Stimulated activated CD8-positive, alpha-beta memory T cell treated with anti-CD3 and anti-CD28 coated beads, Interleukin-15, amount 100 ng/mL, for 24 hours (primary cell): ENCODE measurements at places on chromosomes 3 and 15.

DNA sequence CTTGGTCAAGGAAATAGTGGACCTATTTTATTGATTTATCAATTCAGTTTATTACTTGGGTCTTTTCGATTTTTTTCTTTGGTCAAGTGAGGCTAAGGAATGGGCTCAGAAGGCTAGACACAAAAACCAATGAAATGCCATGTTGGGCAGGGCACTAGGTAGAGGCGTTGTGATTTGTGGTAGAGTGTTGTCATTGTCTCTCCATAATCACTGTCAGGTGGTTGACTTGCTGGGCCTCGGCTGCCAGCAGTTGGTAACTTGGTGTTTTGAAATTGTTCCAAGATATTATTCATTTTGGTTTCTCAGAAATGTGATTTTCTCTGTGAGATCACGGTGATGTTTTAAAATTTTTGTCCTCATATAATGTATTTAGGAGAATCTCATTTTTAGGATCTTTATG lies 173.6 kb downstream of the KLHL25 start:
- DNase-seq = no peak

- no peak for DNase-seq
Observed at GRCh38 chr3:54846119-54846518, 81.7 kb downstream of the LRTM1 start.

DNA sequence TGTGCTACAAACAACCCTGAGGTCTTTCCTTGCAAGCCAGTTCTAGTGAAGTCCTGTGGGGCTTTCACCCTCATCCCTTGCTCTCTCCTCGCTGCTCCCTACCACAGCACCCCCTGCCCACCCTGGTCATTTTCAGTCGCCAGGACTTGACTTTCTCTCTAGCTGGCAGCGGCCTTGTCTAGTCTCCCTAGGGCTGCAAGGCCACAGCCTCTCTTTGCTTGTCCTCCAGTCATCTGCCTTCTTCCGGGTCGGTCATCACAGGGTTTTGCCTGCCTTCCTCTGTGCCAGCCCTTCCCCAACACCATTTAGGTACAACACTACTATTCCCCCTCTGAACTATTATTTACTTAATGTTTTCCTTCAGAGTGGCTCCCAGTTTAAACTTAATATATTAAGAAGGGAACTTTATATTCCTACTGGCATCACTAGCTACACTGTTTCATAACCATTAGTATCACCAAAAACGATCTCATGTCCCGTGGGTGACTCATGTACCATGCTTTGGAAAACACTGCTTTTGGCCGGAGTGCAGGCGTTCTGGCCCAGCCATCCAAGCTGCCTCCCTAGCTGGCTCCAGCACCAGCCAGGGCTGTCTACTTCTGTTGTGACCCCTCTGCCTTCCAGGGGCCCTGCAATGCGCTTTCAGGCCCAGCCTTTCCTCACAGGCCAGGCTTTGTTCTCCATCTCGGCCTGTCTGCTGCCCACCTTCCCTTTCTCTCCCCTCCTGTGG lies 21.4 kb downstream of the FAH start:
- no peak for DNase-seq

DNA sequence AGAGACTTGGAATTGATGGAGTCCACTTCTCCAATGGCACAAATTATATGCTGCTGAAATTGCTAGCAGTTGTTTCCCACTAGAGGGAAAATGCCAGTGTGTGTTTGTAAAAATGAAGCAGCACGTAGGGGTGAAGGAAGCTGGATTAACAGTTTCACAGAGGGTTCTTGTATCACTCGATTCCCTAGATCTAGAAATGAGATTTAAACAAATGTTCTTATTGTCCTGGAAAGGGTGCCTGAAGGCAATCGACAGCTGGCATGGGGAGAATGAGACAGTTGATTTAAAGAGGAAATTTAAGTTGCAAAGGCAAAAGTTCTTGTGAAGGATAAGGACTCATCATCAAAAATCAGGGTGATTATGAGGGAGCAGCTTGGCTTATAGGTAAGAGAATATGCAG lies 234.8 kb upstream of the ARPP21 start:
- DNase-seq = no peak

GRCh38 chr3:193773266-193774220 lies 180.5 kb downstream of the OPA1 start:
- no peak for DNase-seq

GRCh38 chr3:46399098-46399497 lies 7.8 kb downstream of the CCR5AS start:
- DNase-seq = no peak

- no peak for DNase-seq
Observed at GRCh38 chr3:150765949-150766720, 3.2 kb upstream of the SIAH2 start.

DNA sequence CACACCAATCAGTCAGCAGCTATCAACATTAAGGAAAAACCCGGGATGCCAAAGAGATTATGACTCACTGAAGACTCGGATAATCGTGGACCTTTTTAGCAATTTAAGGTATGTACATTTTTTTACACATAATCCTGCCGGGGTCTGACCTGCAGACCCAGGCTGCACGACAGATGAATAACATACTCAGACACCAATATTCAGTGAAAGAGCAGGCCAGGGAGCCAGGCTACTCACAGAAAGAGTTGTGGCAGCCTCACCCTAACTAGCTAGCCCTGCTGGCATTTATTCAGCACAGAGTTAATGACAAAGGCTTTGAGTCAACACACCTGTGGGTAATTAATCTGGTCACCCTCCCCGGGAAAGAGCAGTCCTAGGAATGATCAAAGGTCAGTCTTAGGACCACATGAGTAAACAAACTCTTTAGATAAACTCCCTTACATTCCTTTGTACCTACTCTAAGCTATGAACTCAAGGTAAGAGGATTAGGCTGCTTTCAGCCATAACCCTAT lies 727.5 kb downstream of the TBL1XR1 start:
- DNase-seq = no peak

DNA sequence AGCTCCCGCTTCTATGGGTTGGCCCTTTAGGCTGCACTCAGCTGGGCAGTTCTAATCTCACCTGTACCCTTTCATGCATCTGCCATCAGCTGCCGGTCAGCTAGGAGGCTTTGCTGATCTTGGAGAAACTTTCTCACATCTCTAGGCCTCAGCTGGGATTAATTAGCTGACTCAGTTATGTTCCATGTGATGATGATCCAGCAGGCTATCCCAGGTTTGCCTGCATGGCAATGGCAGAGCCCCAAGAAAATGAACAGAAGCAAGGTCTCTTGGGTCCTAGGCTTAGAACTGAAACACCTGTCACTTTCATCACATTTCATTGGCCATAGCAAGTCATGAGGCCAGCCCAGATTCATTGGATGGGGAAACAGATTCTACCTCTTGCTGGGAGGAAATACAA lies 304.6 kb upstream of the TBC1D5 start:
- no peak for DNase-seq

GRCh38 chr15:62365795-62366442 lies 200.8 kb upstream of the C2CD4B start:
- DNase-seq = no peak

- DNase-seq = no peak
Observed at GRCh38 chr15:51864408-51865056, 35.1 kb downstream of the TMOD3 start.

GRCh38 chr3:60579734-60580133 lies 671.5 kb downstream of the FHIT start:
- DNase-seq = no peak

- DNase-seq = no peak
Observed at GRCh38 chr15:24752354-24752753, 76.8 kb downstream of the NPAP1 start.

DNA sequence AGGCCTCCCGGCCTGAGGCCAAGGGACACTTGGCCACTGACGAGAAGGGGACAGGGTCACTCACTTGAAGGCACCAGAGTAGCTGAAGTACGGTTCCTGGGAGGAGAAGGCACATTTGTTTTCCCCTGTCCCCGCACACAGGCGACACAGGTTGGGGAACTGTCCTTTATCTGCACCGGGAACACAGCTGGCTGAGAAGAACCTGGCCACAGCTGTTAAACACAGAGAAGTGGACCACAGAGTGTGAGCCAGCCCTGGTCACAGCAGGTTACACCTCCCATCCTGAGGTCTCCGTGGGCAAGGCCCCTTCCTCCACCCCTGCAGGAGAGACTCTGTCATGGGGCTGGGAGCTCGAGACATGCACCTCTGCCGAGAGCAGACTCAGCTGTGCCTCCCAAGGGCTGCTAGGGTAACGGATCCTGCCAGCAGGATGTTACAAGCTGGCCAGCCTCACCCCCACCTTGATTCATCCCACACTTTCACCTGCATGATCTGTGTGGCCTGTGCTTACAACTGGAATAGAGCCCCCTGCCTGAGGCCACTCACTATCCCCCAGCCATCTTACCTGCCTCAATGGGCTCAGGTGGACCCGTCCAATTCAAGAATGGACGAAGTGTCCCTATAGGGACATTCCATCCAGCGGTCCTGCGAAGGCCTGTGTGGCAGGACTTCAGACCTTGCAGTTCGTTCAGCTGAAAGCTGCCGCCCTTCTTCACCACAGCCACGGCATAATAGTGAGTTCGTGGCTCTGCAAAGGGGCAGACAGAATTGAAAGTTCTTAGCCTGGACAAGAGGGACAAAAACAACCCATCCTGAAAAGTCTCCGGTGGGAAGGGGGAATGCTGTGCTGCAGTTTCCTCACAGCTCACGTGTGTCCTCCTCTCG lies 9.2 kb downstream of the LTF start:
- no peak for DNase-seq

- DNase-seq = no peak
Observed at GRCh38 chr3:170717410-170718402, 131.8 kb upstream of the SLC7A14 start.

DNA sequence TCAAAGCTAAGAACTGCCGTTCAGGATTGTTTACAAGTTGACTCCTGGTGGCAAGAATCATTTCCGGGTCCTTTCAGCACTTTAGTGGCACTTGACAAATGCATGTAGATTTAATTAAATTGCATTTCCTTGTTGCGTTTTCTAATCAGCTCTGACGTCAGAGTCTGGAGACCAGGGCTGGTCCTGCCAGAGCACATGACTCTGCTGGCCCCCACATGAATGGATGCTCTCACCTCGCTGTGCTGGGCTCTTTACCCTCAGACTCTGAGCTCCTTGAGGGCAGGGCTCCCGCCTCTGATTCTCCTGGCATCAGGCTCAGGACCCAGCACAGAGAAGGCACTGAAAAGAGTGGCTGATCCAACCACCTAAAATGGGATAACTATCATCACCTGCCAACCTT lies 69.4 kb downstream of the FEM1B start:
- no peak for DNase-seq

- no peak for DNase-seq
Observed at GRCh38 chr3:98985431-98985830, 83.9 kb upstream of the DCBLD2 start.

DNA sequence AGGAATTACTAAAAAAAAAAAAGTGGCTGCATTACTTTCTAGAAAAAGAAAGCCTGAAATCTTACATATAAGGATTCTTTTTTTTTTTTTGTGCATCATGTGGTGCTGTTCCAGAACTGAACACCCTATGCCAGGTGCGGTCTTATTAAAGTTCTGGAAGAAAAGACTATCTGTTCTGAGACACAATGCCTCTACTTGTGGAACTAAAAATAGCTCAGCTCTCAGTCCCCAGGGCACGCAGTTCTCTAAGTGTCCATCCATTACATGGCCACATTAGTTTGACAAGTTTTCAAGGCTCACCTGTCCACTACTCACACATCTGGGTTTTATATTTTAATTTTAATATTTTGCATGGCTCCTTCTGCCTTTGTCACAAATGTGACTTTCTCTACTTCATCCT lies 126.6 kb upstream of the ADAMTS9 start:
- DNase-seq = no peak

- no peak for DNase-seq
Observed at GRCh38 chr15:91156175-91156726, 56.2 kb downstream of the SV2B start.

GRCh38 chr3:159813822-159814531 lies 174.7 kb upstream of the IL12A start:
- no peak for DNase-seq

GRCh38 chr15:99702895-99703602 lies 30.2 kb downstream of the LYSMD4 start:
- no peak for DNase-seq

- DNase-seq = no peak
Observed at GRCh38 chr3:157493627-157494550, 9.3 kb downstream of the VEPH1 start.

GRCh38 chr3:189902230-189903186 lies 218.2 kb downstream of the P3H2 start:
- DNase-seq = no peak

DNA sequence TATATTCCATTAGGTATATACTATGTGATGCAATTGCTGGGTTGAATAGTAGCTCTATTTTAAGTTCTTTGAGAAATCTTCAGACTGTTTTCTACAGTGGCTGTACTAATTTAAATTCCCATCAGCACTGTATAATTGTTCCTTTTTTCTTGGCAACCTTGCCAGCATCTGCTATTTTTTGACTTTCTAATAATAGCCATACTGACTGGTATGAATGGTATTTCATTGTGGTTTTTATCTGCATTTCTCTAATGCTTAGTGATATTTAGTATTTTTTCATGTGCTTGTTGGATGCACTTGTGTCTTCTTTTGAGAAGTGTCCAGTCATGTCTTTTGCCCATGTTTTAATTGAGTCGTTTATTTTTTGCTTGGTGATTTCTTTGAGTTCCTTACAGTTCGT lies 145.1 kb upstream of the PLSCR5 start:
- no peak for DNase-seq

DNA sequence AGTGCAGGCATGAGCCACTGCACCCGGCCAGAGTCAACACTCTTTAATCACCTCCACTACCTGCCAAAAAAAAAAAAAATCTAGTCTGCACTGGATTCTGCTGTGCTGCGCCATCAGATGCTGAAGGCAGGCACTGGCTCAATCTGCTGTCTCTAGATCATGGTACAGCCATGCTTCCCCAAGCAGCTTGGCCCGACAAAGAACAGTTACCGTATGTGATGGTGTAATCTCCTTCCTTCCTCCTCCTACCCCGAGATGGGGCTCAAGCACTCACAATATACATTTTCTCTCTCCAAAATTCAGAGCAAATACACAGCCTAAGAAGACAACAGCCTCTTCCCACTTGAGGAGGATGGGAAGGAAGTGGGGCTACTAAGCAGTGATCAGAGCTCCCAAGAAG lies 45.1 kb downstream of the DAPK2 start:
- no peak for DNase-seq

DNA sequence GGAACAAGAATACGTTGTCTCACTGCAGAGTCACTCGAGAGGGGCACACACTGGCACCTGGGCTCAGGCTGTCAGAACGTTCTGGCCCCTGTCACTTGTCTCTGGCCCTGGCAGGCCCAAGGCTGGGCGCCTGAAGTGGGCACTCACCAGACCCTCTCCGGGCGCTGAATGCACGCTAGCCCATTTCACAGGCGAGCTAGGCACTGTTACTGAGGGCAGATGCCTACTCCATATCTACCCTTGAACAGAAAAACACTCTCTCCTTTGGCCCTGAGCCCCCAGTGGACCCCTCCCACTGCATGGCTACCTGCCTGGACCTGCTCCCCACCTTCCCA lies 42.3 kb upstream of the IQSEC1 start:
- no peak for DNase-seq

GRCh38 chr15:50344006-50344464 lies 11.0 kb downstream of the GABPB1 start:
- DNase-seq = no peak

GRCh38 chr15:93428150-93428549 lies 339.1 kb upstream of the RGMA start:
- DNase-seq = no peak

GRCh38 chr3:29319262-29319661 lies 38.4 kb downstream of the RBMS3 start:
- no peak for DNase-seq

GRCh38 chr3:114057011-114057347 lies 442 bp downstream of the QTRT2 start:
- DNase-seq = no peak
